T-helper 9 cell (primary cell): ENCODE measurements at places on chromosomes 11 and 22.

GRCh38 chr11:70913715-70914231 lies 338.6 kb downstream of the SHANK2 start:
- no peak for DNase-seq

- no peak for DNase-seq
Measured at GRCh38 chr11:73239111-73239521, 21.0 kb downstream of the P2RY2 start.

DNA sequence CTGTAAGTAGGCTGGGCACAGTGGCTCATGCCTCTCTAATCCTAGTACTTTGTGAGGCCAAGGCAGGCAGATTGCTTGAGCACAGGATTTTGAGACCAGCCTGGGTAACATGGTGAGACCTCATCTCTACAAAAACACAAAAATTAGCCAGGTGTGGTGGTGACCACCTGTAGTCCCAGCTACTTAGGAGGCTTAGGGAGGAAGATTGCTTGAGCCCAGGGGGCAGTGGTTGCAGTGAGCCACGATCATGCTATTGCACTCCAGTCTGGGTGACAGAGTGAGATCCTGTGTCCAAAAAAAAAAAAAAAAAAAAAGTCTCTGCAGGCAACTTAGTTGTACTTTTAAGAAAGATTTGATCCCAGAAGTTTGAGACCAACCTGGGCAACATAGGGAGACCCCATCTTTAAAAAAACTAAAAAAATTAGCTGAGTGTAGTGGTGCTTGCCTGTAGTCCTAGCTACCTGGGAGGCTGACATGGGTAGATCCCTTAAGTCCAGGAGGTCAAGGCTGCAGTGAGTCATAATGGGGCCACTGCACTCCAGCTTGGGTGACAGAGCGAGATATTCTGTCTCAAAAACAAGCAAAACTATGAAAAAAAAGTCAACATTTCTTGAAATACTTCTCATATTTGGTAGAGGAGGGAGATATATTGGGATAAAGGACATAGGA lies 10.5 kb downstream of the ATM start:
- no peak for DNase-seq

DNA sequence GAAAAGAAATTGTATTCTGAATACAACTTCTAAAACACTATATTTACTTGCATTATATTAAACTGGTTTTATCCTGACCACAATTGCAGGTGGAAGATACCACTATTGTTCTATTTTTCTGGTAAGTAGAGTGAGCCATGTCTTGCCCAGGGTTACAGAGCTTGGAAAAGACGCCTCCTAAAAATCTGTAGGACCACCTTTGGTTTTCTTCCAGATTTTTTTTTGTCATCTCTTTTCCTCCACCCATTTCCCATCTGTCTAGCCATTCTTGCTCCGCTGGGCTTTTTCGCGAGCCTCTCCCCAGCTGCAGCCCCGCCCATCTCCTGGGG lies 294 bp upstream of the MTMR3 start:
- DNase-seq = no peak

DNA sequence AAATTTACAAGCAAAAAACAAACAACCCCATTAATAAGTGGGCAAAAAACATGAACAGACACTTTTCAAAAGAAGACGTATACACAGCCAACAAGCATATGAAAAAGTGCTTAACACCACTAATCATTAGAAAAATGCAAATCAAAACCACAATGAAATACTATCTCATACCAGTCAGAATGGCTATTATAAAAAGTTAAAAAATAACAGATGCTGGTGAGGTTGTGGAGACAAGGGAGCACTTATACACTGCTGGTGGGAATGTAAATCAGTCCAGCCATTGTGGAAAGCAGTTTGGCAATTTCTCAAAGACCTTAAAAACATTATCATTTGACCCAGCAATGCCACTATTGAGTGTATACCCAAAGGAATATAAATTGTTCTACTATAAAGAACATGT lies 72.3 kb downstream of the BBOX1 start:
- DNase-seq = no peak

GRCh38 chr11:72685560-72686480 lies 11.6 kb upstream of the PDE2A start:
- DNase-seq = no peak

- no peak for DNase-seq
Measured at GRCh38 chr11:114295676-114296604, at the start of gene NNMT. Gene NNMT, plus strand, starts transcription at chr11:114296399. Its CDS starts 158 bp downstream, at chr11:114296557.

DNA sequence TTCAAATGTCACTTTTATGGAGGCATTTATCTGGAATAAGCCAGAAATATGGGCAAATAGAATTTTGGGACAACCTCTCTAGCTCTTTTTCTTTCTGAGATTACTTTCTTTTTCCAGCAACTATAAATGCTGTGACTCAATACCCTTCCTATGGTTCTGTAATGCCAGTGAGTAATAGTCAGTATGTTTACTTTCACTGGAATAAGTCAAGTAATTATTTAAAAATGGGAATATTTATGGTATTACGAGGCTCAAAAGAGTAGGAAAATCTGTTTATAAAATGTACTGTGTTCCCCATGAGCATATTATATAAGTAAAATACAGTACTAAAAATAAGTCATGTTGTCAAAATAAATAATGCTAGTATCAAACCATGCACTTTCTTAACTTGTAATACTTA lies 750.5 kb downstream of the LUZP2 start:
- DNase-seq = no peak

- peak; percentile 25 for DNase-seq
Measured at GRCh38 chr22:17085277-17086181, 729 bp downstream of the IL17RA start.

DNA sequence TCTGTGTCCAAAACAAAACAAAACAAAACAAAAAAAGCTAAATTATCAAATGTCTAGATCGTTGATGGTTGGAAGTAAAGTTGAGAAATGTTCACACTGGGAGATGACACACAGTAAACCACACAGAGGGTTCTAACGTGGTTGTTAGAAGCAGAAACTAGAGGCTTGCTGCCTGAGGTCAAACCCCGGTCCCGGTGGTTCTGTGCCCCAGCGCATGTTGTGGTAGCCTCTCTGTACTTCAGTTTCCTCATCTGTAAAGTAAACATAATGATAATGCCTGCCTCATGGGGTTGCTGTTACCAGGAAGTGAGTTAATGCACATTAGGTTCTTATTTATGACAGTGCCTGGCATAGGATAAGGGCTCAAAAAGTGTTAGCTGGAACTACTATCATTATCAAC lies 33.4 kb downstream of the PPARA start:
- no peak for DNase-seq

DNA sequence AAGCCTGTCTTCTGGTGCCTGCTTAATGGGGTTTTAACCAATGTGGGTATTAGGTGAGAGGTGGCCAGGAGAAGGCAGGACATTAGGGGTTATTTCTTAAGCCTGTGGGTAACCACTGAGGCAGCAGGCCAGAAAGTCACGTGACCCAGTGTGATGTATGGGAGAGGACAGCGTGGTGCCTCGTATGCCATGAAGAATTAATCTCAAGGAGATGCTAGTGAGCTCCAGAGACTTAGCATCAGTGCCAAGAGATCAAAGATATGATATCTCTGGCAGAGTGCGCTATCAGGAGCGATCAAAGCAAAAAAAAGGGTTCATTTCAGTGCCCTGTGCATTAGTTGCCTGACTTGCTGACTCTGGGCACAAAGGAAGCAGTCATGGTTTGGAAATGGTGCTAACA lies 275.5 kb downstream of the KIRREL3 start:
- DNase-seq = no peak

- DNase-seq = no peak
Measured at GRCh38 chr11:123509737-123510578, 79.9 kb downstream of the GRAMD1B start.

DNA sequence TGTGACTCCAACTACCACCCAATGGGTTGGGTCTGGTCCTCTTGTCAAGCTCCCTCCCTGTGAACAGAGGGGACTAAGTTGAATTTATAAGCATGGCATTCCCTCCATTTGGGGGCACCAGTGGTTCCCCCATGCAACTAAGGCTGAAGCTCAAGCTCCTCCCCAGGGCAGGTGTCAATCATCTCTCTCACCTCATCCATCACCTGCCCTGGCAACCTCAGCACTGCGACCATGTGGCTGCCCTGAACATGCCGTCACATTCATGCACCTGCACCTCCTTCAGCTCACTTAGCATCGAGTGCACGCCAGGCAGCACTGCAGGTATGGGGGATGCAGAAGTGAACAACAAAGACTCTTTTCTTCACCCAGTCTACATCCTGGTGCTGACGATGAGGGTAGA lies 799.3 kb downstream of the TBC1D22A start:
- no peak for DNase-seq

GRCh38 chr11:104490182-104490581 lies 326.2 kb upstream of the PDGFD start:
- no peak for DNase-seq

GRCh38 chr11:17588721-17589120 lies 41.7 kb downstream of the OTOG start:
- DNase-seq = no peak

DNA sequence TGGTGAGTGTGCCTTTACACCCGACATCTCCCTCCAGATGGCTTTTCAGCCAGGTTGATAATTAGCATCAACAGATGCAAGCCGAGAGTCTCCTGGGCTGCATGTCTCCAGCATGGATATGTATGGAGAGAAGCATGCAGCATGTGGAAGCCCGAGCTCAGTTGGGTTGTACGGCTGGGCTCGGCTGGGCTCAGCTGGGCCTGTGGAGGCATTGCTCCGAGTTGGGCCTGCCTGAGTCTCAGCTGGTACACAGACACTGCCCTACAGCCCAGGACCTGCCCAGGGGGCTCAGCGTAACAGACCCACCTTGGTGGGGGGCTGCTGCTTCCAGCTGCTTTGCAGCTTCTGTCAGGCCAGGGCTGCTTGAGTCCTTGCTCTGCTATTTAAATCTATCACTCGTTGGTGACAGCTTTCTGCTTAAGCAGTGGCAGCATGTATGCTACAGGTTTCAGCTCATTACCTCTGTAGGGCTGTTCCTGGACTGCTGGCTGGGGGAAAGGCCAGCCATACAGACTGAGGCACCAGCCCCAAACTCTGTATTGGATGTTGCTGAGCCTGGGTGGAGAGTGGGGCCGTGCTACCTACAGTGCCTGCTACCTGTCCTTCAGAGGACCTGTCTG lies 115.5 kb downstream of the TEAD1 start:
- no peak for DNase-seq

DNA sequence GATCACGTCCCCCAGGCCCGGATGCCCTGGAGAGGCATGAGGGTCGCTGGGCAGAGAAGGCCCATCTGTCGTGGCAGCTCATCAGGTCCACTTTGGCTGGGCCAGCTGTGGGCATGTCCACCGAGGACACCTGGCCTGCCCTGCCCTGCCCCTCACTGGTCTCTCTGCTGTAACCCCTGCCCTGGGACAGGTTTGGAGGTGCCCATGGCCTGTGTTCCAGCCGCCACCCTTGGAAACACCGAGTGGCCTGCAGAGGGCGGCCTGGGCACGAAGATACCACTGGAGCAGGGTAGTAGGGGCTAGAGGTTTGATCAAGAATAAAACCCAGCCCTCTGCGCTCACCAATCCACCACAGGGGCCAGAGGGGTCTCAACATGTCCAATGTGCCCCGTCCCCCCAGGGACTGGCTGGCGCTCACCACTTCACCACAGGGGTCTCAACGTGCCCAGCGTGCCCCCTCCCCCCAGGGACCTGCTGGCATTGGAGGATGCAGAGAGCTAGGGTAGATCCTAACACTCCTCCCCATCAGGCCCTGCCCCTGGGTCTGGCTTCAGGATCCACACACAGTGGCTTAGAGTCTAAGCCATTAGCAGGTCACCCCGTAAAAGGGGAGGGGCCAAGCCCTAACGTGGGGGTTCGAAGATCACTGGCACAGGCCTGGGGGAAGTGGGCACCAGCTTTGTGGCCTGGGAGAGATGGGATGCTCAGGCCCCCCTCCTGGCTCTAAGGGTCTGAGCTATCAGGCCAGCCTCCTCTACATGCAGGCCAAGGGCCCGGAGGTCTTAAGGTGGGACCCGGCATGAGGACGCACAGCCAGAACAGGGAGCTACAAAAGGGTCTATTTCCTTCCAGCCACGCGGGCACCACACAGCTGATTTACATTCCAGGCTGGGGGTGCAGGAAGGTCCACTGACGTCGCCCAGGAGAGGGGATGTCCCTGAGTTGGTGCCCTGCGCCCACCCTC lies 1.3 kb upstream of the HDAC10 start:
- peak; percentile 57 for DNase-seq

- no peak for DNase-seq
Measured at GRCh38 chr11:104695065-104695463, 203.2 kb downstream of the CASP12 start.

DNA sequence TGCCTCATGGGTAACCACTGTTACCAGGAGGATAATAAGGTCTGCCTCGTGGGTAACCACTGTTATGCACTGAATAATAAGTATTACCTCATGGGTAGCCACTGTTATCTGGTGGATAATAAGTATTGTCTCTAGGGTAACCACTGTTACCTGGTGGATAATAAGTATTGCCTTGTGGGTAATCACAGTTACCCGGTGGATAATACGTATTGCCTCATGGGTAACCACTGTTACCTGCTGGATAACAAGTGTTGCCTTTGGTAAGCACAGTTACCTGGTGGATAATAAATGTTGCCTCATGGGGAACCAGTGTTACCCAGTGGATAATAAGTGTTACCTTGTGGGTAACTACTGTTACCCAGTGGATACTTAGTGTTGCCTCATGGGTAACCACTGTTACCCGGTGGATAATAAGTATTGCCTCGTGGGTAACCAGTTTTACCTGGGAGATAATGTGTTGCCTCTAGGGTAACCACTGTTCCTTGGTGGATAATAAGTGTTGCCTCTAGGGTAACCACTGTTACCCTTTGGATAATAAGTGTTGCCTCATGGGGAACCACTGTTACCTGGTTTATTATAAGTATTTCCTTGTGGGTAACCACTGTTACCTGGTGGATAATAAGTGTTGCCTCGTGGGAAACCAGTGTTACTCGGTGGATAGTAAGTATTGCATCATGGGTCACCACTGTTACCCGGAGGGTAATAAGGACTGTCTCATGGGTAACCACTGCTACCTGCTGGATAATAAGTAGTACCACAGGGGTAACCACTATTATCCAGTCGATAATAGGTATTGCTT lies 10.6 kb upstream of the NXPE4 start:
- DNase-seq = no peak

DNA sequence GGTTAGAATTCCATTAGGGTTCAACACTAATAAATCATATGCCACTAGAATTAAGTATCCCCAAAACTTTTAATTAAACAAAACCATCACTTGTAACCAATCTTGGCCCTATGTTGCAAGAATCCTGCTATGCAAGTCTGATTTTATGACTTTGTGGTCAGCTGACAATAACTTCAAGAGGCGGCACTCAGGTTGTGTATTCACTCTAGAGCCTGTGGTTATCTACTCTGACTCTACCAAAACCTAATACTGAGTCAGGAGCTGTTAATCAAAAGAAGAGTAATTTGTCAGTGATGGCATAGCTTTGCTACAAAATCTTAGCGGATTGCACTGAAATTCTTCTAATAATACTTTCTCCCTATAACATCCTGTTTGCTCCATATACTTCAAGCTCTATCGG lies 253.7 kb downstream of the AASDHPPT start:
- no peak for DNase-seq

DNA sequence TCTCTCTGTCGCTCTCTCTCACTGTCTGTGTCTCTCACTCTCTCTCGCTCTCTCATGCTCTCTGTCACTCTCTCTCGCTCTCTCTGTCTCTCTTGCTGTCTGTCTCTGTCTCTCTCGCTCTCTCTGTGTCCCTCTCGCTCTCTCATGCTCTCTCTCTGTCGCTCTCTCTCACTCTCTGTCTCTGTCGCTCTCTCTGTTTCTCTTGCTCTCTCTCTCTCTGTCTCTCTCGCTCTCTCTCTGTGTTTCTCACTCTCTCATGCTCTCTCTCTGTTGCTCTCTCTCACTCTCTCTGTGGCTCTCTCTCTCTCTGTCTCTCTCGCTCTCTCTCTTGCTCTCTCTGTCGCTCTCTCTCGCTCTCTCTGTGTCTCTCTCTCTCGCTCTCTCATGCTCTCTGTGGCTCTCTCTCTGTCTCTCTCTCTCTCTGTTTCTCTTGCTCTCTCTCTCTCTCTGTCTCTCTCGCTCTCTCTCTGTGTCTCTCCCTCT lies 33.2 kb upstream of the BRSK2 start:
- no peak for DNase-seq
